G401 (cell line): ENCODE measurements at places on chromosomes 6 and 20.
A peak's percentile ranks its signal among the peaks of the same experiment; 100 is the strongest.

GRCh38 chr6:57283911-57284455 is 33.4 kb upstream of the PRIM2 start:
- DNase-seq, result no peak

- DNase-seq, result peak; percentile 7
Observed at GRCh38 chr6:72616406-72617015, 5.4 kb upstream of the KCNQ5 start.

DNA sequence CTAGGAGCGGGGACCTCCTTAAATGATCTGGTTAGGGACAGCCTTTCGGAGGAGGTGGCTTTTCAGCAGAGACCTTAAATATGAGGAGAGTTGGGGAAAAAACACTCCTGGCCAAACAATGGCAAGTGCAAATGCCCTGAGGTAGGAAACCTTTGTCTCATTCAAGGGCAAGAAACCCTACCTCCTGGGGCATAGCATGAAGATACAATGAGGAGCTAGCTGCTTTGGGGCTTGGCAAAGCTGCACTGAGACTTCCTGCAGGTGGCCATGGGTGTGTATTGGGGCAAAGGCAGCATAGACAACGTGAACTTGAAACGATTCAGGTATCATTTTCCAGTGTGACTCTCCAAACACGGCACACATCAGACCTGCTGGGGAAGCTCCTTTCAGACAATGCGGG is 30.7 kb downstream of the PMEPA1 start:
- DNase-seq, result no peak

DNA sequence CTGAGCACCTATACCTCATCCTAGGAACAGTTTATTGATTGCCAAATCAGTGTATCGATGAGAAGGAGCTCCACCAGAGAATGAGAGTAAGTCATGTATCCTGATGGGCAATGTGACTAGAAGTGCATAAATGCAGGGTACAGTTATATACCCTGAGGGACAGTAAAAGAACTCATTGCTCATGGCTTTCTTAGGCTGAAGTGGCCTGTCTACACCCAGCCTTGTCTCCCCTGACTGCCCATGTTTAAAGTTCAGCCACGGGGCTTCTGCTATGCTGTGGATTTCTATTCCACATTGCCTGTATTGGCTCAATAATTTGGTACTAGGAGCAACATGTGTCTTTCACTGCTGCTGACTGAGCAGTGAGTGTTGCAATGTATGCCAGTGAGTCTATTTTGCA is 400.4 kb upstream of the IMPG1 start:
- DNase-seq, result no peak

DNA sequence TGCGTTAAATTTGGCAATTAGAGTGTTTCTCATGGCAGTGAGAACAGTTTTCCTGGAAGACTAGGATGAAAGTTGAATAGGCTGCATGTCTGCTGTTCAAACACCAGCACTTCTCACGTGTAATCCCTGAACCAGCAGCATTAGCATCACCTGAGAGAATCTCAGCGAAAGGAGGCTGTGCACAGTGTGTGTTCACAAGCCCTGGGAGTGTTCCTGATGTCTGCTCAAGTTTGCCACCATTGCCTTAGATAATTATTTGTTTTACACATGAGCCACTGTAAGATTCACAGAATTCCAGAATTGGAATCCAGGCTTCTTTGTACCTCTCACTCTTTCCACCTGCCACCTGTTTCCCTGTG is 117.3 kb downstream of the JARID2 start:
- DNase-seq, result no peak

- no peak for DNase-seq
Observed at GRCh38 chr6:149336609-149336928, 19.1 kb downstream of the TAB2 start.

DNA sequence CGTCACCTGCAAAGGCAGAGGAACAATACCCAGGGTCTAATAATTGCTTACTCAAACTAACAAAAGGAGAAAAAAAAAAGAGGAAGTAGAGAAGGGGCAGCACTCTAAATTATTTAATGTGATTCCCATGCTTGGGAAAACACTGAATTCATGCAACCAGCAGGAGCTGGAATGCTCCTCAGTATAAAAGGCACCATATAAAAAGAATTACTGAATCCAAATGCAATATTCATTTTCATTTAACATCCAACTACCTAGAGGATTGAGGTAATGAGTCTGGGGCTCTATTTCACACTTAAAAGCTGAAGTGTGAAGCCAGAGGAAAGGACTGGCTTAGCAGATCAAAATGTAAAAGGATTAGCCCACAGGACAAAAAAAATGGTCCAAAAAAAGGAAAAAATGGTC is 8.7 kb downstream of the B4GALT5 start:
- DNase-seq, result no peak

DNA sequence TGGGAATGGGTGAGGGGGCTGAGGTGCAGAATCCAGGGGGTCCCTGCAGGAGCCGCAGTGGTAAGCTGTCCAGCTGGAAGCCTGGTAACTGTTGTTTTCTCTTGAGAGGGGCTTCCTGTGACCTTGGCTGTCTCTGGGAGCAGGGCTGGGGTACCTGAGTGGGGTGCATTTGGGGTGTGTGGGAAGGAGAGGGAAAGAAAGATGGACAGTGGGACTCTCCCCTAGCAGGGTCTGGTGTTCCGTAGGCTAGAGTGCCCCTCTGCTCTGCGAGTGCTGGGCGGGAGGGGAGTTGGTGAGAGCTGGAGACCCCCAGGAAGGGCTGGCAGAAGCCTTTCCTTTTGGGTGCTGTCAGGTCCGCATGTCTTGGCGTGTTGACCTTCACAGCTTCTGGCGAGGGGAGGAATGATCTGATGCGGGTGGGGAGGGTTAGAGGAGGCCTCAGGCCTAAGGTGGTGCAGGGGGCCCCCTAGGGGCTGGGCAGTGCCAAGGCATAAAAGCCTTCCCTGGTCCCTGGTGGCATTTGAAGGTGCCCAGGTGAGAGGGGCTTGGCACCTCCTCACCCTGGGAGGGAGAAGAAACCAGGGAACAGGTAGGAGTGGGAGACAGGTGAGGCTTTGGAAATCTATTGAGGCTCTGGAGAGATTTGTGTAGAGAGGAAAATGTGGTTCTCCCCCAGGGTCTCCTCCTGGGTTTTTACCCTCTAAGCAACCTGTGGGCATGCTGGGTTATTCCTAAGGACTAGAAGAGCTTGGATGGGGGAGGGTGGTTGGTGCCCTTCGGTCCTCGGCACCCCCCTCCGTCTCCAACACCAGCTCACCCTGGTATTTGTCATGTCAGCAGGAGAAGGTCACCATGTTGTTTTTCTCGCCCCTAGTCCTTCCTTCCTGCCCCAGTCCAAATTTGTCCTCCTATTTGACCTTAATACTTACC is 3.3 kb downstream of the VEGFA start:
- peak; percentile 29 for DNase-seq

DNA sequence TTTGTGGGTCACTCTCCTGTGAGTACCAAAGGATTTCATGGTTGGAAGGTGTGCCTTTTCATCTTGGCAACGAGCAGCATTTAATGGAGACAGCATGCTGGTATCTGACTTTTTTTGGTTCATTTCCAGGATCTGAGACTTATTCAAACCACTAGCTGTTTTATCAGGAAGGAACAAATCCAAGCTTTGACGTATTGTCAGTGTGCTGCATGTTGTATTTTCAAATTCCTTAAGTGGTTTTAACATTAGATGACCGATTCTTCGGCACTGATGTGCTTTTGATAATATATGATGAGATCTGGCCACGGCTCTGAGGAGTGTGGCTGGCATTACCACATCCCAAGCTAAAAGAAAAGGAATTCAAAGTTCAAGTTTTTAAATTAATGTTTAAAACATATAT is 6.4 kb downstream of the RMND1 start:
- peak; percentile 40 for DNase-seq

GRCh38 chr6:151148111-151148510 is 91.7 kb upstream of the AKAP12 start:
- peak; percentile 89 for DNase-seq

GRCh38 chr20:58139849-58140786 is 88.3 kb downstream of the ANKRD60 start:
- DNase-seq, result no peak

DNA sequence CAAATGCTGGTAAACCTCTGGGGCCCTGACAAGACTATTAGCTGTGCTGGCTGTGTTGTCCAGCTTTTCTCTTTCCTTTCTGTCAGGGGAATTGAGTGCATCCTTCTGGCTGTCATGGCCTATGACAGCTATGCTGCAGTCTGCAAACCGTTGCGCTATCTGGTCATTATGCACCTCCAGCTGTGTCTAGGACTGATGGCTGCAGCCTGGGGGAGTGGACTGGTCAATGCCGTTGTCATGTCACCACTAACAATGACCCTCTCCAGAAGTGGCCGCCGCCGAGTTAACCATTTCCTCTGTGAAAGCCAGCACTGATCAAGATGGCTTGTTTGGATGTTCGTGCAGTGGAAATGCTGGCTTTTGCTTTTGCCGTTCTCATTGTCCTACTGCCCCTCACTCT is 20.3 kb downstream of the OR2B6 start:
- DNase-seq, result no peak

DNA sequence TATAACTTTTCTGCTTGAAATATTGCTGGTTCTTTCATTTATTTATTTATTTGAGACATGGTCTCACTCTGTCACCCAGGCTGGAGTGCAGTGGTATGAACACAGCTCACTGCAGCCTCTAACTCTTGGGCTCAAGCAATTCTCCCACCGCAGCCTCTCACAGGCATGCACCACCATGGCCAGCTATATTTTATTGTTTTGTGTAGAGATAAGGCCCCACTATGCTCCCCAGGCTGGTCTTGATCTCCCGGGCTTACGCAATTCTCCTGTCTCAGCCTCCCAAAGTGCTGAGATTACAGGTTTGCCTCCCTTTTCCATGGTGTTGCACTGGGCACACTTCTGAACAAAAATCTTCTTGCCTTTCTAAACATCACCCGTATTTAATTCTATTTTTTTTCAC is 39.1 kb upstream of the RNGTT start:
- DNase-seq, result no peak

DNA sequence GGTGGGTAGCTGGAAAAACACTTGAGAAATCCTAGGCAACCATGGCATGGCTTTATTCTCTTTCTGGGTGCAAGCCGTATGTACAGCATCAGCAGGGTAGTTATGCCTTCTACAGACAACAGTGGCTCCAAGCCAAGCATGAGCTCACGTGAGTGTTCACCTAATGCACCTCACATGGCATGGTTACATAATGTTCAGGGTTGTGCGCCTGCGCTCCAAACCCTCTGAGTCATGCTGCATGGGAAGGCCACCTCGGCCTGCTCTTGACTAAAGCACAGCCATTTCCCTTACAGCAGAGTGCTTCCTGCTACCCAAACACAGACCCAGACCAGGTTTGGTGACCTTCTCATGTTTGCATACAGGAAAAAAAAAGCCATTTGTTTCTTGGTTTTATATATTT is 96.2 kb downstream of the VIP start:
- DNase-seq, result no peak

DNA sequence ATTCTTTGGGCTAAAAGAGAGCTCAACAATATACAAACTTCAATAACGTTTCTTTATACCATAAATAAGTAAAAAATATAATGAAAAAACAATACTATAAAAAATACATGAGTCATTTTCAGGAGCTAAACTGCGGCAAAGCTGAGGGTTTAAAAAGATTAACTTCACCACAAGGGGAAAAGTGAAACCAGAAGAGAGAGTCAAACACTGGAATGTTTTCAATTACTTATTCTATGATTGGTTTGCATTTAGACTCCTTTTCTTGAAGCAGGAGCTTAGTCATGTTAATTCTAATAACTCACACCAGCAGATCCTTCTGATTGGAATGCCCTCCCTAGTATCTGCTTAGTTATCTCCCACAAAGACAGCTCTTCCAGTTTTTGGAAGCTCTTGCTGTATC is 627.3 kb downstream of the UTRN start:
- no peak for DNase-seq

DNA sequence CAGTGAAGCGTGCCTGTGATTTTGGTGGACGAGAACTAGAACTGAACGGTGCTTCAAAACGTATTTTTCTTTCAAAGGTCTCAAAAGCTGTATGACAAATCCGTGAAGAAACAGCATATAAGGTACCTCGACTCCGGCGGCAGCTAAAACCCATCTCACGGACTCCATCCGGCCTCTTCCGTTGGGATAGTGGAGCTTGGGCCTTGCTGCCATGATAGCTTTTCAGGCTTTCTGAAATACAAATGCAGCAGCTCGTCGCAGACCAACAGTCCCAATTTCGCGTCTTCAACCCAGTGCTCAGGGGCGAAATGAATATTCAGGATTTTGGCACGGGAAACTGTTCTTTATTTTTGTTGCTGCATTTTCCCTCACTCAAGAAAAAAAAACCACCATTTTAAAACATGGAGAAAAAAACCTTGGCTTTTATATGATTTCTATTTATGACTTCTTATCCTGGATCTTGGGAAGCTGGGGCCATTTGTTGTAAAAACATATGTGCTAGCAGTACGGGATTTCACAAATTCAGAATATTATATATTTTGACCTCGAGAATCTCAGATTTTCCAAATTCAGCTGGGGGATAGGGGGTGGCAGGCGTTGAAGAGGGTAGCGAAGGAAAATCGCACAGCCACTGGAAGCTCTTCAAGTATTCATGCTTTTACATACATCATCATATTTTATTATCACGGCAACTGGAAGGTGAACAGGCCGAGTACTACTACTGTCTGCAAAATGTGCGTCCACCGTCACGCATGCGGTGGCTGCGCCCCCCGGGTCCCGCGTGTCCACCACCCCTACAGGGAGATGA is 849 bp downstream of the GSTA4 start:
- peak; percentile 78 for DNase-seq

DNA sequence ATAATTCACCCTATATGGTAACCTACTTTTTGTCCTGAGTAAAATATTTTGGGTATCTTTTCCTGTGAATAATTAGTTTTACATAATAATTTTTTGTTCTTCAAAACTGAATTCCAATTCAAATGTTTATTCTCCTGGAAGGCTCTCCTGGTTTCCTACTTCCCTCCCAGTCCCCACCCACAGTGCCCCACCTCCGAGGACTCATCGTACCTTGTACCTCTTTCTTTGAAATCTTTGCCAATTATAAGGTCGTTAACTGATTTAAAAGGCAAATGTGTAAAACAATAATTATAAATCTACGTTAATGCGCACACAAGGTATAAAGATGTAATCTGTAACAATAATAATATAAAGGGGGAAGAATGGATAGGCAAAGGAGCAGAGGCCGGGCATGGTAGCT is 40.5 kb upstream of the VEGFA start:
- DNase-seq, result no peak

- no peak for DNase-seq
Observed at GRCh38 chr6:119501798-119502483, 152.4 kb upstream of the MAN1A1 start.

GRCh38 chr20:39632176-39632575 is 670.0 kb downstream of the DHX35 start:
- DNase-seq, result no peak

DNA sequence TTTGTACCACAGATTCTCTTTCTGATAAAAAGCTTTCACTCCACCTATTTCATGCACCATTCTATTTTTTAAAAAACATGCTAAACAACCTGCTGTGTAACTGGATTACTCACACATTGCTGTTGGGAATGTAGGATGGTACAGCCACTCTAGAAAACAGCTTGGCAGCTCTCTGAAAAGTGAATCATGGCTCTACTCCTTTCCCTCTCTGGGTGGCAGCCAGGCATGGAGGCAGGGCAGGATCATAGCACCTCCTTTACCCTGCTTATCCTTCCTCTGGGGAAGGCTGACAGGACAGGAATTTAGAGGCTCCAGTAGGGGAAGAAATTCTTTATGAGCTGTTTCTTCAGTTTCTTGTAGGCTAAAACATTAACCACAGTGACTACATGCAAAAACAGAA is 6.7 kb upstream of the VNN2 start:
- DNase-seq, result no peak

GRCh38 chr6:3310703-3311102 is 52.0 kb downstream of the PSMG4 start:
- no peak for DNase-seq
